ENCODE measurements at places on chromosomes 7 and 10. TPM values are rescaled to one million over a fixed set of nuclear protein-coding genes. Genes with fewer than 3 reads are reported as not detected.

CYP3A4 gene
- not detected for total RNA-seq

INHBA gene
- 65.2 TPM for total RNA-seq

SPDYE16 gene
- total RNA-seq = 0.08 TPM

IL6 gene
- total RNA-seq = 4.3 TPM

NOM1 gene
- 41.2 TPM for total RNA-seq

PTPRZ1 gene
- 3.6 TPM for total RNA-seq

DTX2 gene
- 19.7 TPM for total RNA-seq

SYNPO2L gene
- not detected for total RNA-seq

IFIT1B gene
- total RNA-seq = not detected

NUTM2A gene
- 0.45 TPM for total RNA-seq

SPDYE8 gene
- total RNA-seq = not detected

FXYD4 gene
- total RNA-seq = not detected

CALML5 gene
- total RNA-seq = not detected
